ENCODE measurements at places on chromosomes 6 and 20. TPM values are rescaled to one million over a fixed set of nuclear protein-coding genes. Genes with fewer than 3 reads are reported as not detected.

The GSTA2 gene
- total RNA-seq: not detected

The SLC26A8 gene
- total RNA-seq: 0.19 TPM

The DSP gene
- 1,491 TPM for total RNA-seq

GRCh38 chr6:113860181-113860955 lies 3.2 kb downstream of the MARCKS start:
- DNase-seq: no peak
- peak overlapping the region; percentile 94 for H3K27ac ChIP-seq
- no peaks in the 10 kb centered on the region for H3K36me3 ChIP-seq
- H3K4me3 ChIP-seq: peak overlapping the region; percentile 80
- no peaks in the 10 kb centered on the region for H3K27me3 ChIP-seq
- H3K4me1 ChIP-seq: peaks cover 44% of the 10 kb centered on the region

- H3K4me1 ChIP-seq: peaks cover 39% of the 10 kb centered on the region
- no peak for DNase-seq
- peaks cover 10% of the 10 kb centered on the region for H3K36me3 ChIP-seq
- H3K4me3 ChIP-seq: peak overlapping the region; percentile 4
- H3K27ac ChIP-seq: peak overlapping the region; percentile 98
These were observed 1.5 kb upstream of the MSH5 start for GRCh38 chr6:31737991-31738979.

DNA sequence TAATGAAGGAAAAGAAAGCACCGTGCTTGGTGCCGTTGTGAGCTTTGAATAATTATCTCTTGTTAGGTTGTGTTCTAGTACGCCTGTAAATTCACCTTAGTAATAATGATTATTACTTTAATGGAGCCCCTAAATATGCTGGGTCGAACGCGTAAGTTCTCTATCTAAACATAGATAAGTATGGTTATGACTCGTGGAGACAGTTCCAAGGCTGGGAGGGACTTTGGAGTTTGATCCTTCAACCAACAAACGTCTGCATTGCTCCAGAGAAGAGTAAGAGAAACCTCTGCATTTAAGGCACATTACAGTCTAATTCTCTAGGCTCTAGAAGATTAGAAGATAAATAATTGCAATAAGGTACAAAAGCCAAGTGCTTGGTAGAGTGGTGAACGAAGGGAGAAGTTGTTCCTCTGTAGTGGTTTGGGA lies 514 bp downstream of the ACOT13 start:
- H3K4me1 ChIP-seq: peaks cover 4% of the 10 kb centered on the region
- no peak for DNase-seq
- H3K27ac ChIP-seq: peak overlapping the region; percentile 92
- no peaks in the 10 kb centered on the region for H3K27me3 ChIP-seq

- H3K4me1 ChIP-seq: peaks cover 7% of the 10 kb centered on the region
- H3K27ac ChIP-seq: no peak overlapping the region
- no peaks in the 10 kb centered on the region for H3K27me3 ChIP-seq
- no peaks in the 10 kb centered on the region for H3K36me3 ChIP-seq
- no peak overlapping the region for H3K4me3 ChIP-seq
- DNase-seq: no peak
These were observed 177.8 kb downstream of the OGFRL1 start for GRCh38 chr6:71466362-71466761.

DNA sequence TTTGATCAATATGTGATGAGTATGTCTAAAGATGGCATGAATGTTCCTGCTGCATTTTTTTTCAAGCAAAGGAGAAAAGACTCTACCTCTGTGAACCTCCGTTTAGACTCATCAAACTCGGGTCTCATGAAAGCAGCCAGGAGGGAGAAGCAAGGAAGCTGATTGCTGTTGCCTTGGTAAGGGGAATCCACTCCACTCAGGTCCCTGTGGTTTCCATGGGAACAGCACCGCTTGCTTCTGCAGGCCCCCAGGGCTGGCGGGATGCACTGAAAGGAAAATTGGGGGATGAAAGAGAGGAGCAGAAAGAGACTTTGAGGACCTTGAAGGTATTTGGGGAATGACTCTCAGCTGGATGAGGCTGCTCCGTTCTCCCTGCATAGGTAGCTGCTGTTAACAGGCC lies 249.6 kb upstream of the RIN2 start:
- H3K27me3 ChIP-seq: no peaks in the 10 kb centered on the region
- H3K4me1 ChIP-seq: no peaks in the 10 kb centered on the region
- no peaks in the 10 kb centered on the region for H3K36me3 ChIP-seq
- no peak overlapping the region for H3K4me3 ChIP-seq

GRCh38 chr6:115610696-115611095 lies 450.0 kb downstream of the FRK start:
- H3K4me3 ChIP-seq: no peak overlapping the region
- H3K27me3 ChIP-seq: no peaks in the 10 kb centered on the region
- H3K36me3 ChIP-seq: no peaks in the 10 kb centered on the region
- no peaks in the 10 kb centered on the region for H3K4me1 ChIP-seq
- no peak overlapping the region for H3K27ac ChIP-seq

DNA sequence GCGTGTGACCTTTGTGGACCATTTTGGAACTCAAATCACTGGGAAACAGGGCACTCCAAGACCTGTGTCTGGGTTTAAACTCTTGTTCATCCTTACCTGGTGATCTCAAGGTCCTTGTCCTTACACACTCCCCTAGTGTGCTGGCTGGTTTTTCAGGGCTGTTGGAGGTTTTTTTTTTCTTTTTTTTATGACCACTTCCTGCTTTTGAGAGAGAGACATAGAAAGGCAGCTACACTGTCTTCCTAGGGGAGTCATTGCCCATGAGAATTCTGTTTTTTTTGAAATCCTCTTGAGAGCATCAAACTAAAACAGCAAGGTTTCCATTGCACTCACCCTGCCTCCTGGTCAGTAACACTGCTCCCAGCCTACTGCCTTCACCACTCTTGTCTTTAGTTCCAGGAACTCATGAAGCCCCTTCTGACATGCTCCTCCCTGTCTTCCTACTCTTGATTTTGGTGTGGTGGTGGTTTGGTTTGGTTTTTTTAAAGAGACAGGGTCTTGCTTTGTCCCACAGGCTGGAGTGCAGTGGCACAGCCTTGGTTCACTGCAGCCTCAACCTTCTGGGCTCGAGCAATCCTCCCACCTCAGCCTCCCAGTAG lies 28.6 kb downstream of the PRPH2 start:
- H3K27ac ChIP-seq: no peak overlapping the region
- peaks cover 7% of the 10 kb centered on the region for H3K36me3 ChIP-seq
- no peaks in the 10 kb centered on the region for H3K27me3 ChIP-seq

- H3K36me3 ChIP-seq: peaks cover 99% of the 10 kb centered on the region
- no peak overlapping the region for H3K4me3 ChIP-seq
- H3K27me3 ChIP-seq: no peaks in the 10 kb centered on the region
- no peak for DNase-seq
- no peak overlapping the region for H3K27ac ChIP-seq
These were observed 115.1 kb downstream of the ZMYND8 start for GRCh38 chr20:47241345-47241781.

DNA sequence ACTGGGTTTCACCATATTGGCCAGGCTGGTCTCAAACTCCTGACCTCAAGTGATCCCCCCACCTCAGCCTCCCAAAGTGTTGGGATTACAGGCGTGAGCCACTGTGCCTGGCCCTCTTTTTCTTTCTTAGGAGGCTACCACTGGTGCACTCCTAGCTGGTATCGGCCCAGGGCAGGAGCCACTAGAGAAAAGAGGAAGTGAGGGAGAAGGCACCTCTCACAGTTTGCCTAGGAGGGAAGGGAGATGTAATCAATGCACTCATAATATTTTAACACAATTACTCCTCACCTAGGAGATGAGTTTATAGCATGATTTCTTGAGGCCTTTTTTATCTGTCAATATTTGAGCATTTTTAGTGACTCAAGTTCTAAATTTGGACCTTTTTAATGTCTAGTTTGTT lies 189.0 kb upstream of the SOX4 start:
- H3K4me1 ChIP-seq: no peaks in the 10 kb centered on the region
- H3K27me3 ChIP-seq: no peaks in the 10 kb centered on the region
- H3K36me3 ChIP-seq: no peaks in the 10 kb centered on the region
- H3K27ac ChIP-seq: no peak overlapping the region
- DNase-seq: no peak
- H3K4me3 ChIP-seq: no peak overlapping the region

Measured in esophagus squamous epithelium (tissue), 5 donors.